NCI-H2029 (cell line): ENCODE measurements at places on chromosomes 12 and 14.

DNA sequence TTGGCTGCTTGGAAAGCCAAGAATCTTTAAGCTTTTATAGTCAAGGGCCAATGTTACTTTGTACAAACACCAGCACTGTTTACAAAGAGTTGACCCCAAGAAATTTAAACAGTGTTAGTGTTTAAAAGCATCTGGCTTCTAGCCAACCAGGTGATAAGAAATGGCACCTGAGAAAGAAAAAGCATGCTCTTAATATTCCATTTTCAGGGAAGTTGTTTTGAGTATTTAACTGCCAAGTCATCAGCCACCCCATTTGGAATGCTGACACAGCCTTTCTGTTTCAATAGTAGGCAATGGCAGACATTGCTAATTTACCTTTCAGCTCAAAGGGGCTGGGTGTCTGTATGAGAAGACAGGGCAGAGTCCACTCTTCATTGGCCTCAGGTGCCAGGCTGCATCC, 3.7 kb upstream of the SLC35F4 start:
- no peak for DNase-seq

DNA sequence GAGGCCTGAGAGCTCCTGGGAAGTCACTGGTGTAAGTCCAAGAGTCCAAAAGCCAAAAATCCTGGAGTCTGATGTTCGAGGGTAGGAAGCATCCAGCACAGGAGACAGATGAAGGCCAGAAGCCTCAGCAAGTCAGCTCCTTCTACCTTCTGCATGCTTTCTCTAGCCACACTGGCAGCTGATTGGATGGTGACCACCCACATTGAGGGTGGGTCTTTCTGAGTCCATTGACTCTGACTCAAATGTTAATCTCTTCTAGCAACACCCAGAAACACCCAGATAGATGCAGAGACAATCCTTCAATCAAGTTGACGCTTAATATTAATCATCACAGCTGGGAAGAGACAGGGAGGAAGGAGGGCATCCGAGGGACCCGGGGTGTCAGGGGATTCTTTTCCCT, 305.8 kb downstream of the AACS start:
- no peak for DNase-seq

- DNase-seq: no peak
Observed at GRCh38 chr14:63478010-63478409, 65.2 kb downstream of the PPP2R5E start.

GRCh38 chr12:23450810-23451209, 498.7 kb downstream of the SOX5 start:
- no peak for DNase-seq

GRCh38 chr12:100758083-100758482, 36.5 kb upstream of the ANO4 start:
- no peak for DNase-seq
